ENCODE measurements at places on chromosomes 3 and 15.

GRCh38 chr3:36540888-36541518, 160.7 kb downstream of the STAC start:
- peak; percentile 19 for DNase-seq

DNA sequence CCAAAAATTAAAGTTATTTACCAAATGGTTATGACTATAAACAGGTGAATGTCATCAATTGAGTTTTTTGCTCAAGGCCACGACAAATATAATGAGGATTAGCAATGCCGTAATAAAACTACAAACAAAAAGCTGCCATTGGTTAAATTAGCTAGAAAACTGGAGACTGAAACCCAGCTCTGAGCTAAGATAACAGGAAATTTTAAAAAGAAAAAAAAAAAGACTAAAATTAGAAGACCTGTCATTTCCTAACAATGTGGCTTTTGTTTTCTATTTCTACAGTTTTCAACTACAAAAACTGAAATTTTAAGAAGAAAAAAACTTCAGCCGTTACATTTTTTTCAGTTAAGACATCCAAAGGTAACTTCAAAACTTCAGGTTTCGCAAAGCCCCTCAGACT, 9.7 kb downstream of the SLC12A6 start:
- DNase-seq, result no peak

GRCh38 chr3:51975852-51976549, 1.1 kb downstream of the ABHD14A start:
- no peak for DNase-seq

- no peak for DNase-seq
These were observed 358.6 kb upstream of the BCHE start for GRCh38 chr3:166195808-166196207.

- no peak for DNase-seq
These were observed 2.0 kb downstream of the SNRK start for GRCh38 chr3:43288366-43288765.

GRCh38 chr15:54810496-54810895, 386.2 kb downstream of the RSL24D1 start:
- no peak for DNase-seq

- no peak for DNase-seq
These were observed at the start of gene GPR87 for GRCh38 chr3:151316267-151316991. Gene GPR87 (minus strand): TSS chr3:151316820. CDS start chr3:151300100, 16,720 bp downstream.

- no peak for DNase-seq
These were observed 193.5 kb upstream of the ZBTB20 start for GRCh38 chr3:115340586-115340985.

DNA sequence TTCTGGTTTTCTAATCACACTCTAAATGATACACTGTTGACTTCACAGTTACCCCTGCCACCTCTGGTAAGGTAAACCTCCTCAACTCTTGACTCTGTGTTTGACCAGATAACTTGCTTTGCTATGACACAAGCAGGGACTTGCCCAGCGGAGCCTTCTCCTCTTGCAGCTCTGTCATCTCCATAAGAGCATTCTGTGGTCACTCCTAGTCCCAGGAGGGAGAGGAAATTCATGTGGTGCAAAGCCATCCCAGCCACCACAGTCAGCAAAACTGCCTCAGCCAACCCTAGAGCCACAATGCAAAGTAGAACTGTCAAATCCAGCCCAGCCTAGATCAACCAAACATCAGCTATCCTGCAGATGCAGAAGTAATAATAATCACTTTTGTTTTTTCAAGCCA, 144.7 kb upstream of the GADL1 start:
- DNase-seq, result no peak

DNA sequence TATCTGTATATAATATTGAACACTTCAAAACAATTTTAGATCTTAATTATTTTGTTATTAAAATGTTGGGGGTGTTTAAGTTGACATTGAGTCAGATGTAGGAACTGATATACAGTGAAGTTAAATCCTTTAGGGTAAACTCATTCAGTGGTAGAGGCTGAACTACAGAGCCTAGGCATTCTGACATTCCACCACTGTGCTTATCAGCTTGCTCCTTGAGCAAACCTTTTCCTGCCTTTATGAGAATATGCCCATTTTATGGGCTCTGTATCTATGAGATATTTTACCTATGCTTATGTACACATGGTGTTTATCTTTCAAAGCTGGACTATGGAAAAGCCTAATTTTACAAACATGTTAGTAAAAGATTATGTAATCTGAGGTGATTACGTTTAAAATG, 407.5 kb downstream of the ZBTB20 start:
- no peak for DNase-seq

GRCh38 chr3:41726891-41727290, 235.0 kb downstream of the ULK4 start:
- DNase-seq, result no peak

- no peak for DNase-seq
These were observed 46.7 kb downstream of the CASR start for GRCh38 chr3:122230174-122230573.

DNA sequence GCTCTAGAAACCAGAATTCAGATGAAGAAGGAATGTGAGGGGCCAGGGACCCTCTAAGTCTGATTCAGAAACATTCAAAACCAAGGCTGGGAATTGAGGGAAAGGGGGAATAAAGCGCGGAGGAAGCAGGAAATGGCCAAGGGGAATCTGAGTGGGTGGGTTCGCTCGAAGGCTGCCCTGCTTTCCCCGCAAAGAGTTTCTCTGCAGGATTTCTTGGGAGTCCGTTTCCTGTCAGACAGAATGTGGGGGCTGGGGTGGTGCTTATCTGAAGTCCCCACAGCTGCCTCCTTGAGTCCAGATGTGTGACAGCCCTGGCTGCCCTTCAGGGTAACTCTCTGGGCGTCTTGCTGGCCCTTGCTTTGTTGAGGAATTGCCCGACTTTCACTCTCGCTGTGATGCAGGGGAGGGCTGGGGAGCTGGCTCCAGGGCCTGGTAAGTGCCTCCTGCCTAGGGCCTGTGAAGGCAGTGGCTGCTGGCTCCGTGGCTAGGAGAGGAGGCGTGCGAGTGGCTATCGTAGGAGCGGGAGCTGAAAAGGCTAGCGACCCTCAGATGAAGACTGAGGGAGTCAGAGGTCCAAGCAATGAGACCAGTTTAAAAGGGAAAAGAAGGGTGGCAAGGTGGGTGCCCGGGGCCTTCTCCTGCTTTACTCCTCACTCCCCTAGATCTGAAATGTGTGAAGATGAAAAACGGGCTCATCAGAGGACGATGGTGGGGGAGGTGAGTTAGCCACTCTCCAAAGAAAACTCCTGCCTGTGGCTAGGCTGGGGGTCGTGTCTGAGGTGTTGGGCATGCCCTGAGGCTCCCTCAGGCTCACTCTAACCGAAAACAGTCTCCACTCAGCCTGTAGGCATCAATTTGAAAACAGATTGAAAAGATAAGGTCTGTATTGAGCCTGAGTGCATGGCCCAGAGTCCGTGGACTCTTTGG, 143.9 kb upstream of the UMPS start:
- DNase-seq, result no peak

DNA sequence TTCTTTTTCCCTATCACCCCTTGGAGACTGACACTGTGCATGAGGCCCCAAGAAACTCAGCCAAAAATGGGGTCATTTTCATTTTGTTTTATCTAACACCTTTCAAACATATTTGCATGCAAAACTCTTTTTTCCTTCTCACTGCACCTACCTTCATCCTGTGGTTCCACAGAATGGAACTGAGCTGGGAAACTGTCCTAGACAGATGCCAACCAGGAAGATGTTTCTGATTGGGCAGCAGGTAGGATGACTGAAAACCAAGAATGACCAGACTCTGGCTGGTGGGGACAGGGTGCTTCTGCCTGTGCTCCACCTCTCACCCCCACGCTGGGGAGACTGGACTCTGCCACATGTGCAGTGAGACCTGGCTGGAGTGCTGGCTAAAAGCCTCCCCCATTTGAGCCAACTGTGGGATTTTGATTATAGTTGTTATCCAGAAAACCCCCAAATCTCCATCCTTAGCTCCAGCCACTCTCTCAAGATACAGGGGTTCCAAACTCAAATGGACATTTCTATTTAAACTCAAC, 5.2 kb downstream of the PPIB start:
- no peak for DNase-seq

DNA sequence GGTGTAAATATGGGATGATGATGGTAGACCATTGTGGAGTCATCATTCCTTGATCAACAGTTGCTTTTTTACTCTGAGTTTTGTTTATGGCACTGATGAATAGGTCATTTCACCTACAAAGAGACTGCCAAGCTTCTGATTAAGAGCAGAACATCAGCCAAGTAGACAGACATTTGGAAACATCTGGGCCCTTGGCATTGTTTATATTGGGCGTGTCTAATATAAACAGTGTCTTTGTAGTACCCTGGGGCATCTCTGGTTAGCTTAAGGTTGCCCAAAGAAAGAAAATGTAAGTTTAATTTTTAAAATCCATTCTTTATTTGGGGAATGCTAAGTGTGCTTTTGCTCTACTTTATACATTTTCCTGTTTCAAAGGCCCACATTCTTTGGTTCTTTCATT, 377.0 kb downstream of the FEZF2 start:
- DNase-seq, result peak; percentile 13

GRCh38 chr15:65077981-65078352, 1.4 kb downstream of the KBTBD13 start:
- no peak for DNase-seq

DNA sequence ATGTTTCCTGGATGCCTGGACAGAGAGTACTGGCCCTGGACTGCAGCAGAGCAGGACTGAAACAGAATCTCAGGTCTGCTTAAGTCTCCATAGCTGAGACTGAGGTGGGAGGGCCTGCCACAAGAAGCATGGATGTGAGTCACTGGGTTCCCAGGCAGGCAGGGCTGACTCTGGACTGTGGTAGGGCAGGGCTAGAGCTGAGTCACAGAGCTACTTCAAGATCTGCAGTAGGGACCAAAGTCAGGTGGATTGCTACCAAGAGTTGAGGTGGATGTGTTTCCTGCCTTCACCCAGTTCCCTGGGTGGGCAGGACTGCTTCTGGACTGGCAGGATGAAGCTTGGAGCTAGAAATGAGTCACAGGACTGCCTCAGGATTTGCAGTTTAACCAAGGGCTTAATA, 282.9 kb downstream of the AGBL1 start:
- DNase-seq, result no peak

- DNase-seq, result peak; percentile 85
These were observed at the start of gene MST1R for GRCh38 chr3:49903451-49904424. Gene MST1R (minus strand): TSS chr3:49903873. CDS start chr3:49903609, 264 bp downstream.

- DNase-seq, result peak; percentile 43
These were observed 1.1 kb downstream of the ZBTB20 start for GRCh38 chr3:115146032-115146417.
